ENCODE measurements at places on chromosomes 4 and X.

- no peak for DNase-seq
These were observed 238.1 kb downstream of the PALLD start for GRCh38 chr4:168734703-168735678.

GRCh38 chr4:126916049-126916625 is 716.6 kb upstream of the INTU start:
- no peak for DNase-seq

DNA sequence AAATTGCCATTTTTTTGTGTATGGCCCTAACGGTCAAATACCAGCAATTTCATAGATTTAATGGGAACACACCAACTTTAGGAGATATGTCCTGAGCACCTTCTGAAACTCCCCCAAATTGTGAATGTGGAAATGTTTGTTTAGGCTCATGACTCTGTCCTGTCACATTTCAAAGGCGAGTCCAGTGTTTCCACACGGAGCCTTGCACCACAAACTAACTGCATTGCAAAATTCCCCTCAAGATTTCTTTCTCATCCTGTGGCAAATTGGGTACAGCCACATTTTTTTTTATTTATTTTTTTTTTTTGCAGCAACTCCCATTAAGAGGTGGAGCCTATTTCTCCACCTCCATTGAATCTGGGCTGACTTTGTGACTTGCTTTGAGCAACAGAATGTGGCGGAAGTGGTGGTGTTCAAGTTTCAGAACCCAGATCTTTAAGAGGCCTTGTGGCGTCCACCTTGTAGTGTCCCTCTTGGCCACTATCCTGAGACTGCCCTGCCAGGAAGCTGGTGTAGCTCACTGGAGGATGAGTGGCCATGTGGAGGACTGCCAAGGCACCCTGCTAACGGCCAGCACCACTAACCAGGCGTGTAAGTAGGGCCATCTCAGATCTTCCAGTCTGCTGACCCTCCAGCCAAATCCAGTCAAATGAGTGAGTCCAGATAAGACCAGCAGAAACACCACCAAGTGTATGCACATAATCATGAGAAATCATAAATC is 172.4 kb upstream of the SCML1 start:
- no peak for DNase-seq

DNA sequence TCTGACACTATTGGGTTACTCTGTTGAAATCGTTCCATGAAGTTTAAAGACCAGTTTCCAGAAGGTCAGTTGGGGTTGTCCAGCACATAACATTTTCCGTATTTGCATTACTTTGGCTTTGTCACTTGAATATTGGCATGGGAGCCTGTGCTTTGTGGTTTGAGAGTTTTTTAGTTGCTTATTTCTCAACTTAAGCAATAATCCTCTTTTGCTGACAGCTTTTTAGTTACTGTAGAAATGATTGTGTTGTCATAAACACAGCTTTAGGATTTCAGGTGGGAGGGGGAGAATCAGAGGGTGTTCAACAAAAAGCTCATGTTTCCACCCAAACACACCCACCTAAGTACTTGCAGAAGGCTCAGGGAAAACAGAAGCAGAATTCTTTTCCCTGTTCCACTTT is 210.7 kb upstream of the TLL1 start:
- DNase-seq = no peak

- DNase-seq = no peak
These were observed 291 bp upstream of the NBDY start for GRCh38 chrX:56728752-56729151.

DNA sequence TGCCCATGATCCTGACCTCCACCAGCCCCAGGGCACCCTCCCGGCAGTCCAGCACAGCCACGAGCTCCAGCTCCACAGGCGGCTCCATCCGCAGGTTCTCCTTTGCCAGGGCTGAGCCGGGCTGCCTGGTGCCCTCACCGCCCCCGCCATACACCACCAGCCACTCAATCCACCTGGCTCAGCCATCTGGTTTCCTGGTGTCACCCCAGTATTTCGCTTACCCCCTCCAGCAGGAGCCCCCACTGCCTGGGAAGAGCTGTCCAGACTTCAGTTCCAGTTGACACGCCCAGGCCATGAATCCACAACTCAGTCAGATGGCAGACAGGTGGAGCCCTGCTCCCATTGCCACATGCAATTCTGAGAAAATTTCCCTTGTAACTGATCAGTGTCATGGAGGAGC is 3.9 kb downstream of the SHISA3 start:
- no peak for DNase-seq

DNA sequence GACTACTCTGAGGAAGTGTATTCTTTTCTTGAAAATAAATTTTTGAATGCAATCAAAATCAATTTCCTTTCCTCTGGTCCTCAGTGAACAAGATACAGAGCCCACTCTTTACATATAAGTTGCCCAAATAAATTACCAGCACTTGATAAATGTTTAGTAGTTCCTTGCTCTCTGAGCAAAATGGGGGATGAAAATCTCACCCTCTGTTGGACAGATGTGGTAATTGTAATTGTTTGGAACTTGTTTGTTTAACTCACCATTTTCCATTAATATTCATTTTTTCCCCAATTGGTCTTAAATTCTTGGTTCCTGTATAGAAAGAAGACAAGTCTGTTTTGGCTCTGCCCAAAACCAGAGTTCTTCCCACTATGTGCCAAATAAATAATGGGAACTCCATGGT is 146.3 kb downstream of the LDB2 start:
- no peak for DNase-seq

- no peak for DNase-seq
These were observed 31.1 kb downstream of the ACOX3 start for GRCh38 chr4:8409264-8410065.

DNA sequence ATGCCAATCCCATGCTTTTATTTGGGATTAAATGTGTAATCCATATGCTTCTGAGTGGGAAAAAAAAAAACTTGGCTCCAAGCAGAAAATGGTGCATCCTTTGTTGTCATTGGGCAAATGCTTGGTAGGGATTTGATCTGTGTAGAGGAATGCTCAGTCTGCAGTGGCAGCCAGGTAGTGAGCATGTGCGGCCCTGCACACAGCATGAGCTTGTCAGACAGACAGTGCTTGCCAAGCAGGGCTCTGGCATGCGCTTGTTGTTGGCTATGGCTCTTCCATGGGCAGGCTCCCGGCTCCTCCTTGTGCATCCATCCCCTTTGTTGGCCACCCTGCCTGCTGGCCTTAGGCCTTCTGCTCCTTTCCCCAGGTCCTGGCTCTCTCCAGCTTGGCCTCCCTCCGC is 130.3 kb downstream of the GPR143 start:
- DNase-seq = no peak

DNA sequence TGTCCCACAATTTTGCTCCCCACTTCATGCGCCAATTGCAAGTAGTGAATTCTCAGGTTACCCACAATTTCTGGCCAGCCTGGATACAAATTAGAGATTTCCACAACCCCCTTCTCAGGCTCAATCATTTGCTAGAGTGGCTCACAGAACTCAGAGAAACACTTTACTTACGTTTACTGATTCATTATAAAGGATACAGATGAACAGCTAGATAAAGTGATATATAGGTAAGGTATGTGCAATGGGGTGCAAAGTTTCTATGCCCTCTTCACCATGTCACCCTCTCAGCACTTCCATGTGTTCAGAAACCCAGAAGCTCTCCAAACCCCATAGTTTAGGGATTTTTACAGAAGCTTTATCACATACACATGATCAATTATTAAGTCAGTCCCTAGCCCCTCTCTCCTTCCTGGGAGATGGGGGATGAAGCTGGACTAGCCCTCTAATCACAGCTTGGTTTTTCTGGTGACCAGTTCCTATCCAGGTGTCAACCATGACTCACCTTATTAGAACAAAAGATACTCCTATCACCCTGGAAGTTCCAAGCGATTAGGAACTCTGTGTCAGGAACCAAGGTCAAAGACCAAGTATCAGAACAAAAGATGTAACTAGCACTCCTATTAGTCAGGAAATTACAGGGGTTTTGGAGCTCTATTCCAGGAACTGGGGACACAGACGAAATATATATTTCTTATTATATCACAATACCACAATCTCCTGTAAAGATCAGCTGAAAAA is 33.5 kb upstream of the PRRG1 start:
- no peak for DNase-seq

- peak; percentile 4 for DNase-seq
These were observed 239.0 kb upstream of the HTR2C start for GRCh38 chrX:114344756-114345349.

- DNase-seq = no peak
These were observed 69.4 kb upstream of the PJA1 start for GRCh38 chrX:69234624-69235023.

- DNase-seq = no peak
These were observed 77.6 kb downstream of the SNX25 start for GRCh38 chr4:185287031-185287430.
